Hematopoietic multipotent progenitor cell treated with erythropoietin and hydrocortisone succinate and interleukin-3 and kit ligand, for 15 days (in vitro differentiated cells): ENCODE measurements at places on chromosomes 11 and 22.

DNA sequence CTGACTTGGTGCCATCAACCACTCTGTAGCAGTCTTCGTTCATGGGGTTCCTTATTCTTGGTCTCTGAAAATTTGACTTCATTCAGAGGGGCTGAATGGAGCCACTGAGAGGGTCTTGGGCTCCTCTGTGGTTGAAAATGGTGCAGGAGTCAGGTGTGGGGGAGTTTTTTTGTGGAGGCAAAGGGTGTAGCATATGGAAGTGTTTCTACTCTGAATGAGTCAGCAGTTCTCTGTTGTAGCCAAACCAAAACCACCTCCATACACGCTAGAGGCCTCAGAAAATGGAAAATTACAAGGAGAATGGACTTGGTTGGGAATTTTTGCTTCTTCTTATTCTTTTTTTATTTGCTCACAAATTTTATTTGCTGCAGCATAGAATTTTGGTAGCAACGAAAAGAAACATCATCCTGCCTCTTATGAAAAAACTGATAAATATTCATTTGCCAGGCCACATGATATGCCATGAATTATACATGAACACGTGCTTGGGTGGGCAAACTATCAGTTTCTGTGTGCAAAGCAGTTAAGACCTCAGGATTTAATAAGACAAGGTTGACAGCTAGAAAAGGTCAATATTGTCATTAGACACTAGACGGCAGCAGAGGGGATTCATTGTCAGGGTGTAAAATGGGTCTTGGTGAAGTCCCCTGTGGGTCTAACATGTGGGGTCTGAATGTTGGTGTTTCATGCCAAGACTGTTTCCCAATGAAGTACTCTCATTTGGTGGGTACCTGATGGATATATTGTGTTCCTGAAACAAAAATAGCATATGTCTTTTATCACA is 111.7 kb downstream of the MYO18B start:
- no peak for DNase-seq

GRCh38 chr22:30302810-30303138 is 13.5 kb upstream of the CASTOR1 start:
- no peak for DNase-seq

- no peak for DNase-seq
Measured at GRCh38 chr11:26527685-26528084, 44.4 kb downstream of the MUC15 start.

GRCh38 chr11:113839842-113840241 is 35.5 kb downstream of the USP28 start:
- no peak for DNase-seq

GRCh38 chr22:43293259-43293654 is 49.9 kb downstream of the SCUBE1 start:
- no peak for DNase-seq

DNA sequence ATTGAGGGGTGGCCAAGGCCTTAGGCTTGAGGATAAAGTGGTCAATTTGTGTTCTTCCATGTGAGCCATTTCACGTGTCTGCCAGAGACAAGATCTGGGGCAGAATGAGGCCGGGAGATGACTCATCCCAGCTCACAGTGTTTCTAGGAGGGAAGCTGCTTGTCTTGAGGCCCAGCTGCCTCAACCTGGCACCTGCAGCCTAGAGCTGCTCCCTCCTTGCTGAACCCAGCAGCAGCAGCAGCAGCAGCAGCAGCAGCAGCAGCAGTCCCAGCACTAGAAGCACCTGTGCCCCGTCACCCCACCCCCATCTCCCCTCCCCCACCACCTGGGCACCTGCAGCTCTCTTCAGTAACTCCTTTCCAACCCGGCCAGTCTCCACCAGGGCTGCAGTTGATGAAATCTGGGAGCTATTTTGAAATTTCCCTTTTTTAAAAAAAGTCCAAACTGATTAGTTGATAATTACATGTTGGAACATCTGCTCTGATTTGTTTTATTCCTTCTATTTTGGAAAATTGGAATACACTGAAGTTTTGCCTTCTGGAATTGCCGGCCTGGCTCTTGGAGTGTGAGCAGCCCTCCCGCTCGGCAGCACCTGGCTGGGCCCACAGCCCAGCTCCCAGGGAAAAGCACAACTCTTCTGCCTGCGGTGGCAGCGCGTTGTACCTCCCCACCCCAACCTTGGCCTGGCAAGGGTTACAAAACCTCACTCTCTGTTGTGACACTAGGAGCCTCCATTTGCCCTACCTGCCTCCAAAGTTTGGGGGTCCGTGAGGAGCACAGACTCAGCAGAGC is 143.5 kb downstream of the NXPE2 start:
- DNase-seq, result no peak

GRCh38 chr11:61034111-61034510 is 62.6 kb downstream of the CD6 start:
- DNase-seq, result no peak

- DNase-seq, result no peak
Measured at GRCh38 chr11:117424781-117425180, 97.1 kb downstream of the CEP164 start.

DNA sequence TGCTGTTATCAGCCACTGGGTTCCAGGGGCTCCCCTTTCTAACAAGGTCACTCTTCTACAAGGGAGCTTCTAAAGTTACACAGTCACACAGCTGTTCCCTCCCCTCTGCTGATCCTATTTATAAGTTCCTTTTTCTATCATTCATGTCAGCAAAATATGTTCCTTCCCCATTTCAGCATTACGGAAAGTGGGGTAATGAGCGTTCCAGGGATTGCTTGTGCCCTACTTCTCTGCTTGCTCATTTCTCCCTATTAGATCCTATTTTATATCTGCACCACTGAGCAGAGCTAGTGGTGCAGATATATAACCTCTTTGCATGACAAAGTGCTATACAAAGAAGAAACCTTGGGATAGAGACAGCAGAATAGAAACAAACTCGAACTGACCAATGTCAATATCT is 22.7 kb upstream of the PLEKHB1 start:
- no peak for DNase-seq

- no peak for DNase-seq
Measured at GRCh38 chr11:34641456-34641855, 20.6 kb downstream of the EHF start.

GRCh38 chr22:32542677-32543357 is 68.2 kb downstream of the FBXO7 start:
- no peak for DNase-seq

DNA sequence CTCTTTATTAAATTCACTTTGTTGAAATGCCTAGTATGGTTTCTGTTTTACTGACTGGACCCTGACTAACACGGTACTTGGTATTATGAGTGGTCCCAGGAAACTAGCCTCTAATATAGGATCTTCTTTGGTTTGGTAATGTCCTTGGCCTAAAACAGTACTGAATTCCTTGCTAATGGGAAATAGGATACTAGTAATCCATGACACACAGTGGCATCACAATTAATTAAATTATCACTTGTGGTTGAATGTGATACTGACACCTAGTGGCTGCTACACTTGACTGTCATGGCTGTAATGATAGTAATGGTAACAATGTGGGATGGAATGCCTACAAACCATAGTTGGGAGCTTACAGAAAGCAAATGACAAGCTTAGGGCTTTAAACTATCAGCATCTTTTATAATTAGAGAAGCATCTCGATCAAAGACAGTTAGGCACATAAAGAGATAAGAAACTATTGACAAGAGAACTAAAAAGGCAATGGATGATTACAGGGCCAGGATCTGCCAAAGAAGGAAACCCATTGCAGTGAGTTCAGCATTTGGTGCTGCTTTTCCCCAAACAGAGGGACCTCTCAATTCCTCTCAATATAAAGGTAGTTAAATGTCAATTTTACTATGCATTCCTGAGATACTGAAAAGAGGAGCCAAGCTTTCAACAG is 8.6 kb downstream of the DNHD1 start:
- peak; percentile 64 for DNase-seq

- no peak for DNase-seq
Measured at GRCh38 chr11:134155946-134156865, 67.6 kb downstream of the NCAPD3 start.

DNA sequence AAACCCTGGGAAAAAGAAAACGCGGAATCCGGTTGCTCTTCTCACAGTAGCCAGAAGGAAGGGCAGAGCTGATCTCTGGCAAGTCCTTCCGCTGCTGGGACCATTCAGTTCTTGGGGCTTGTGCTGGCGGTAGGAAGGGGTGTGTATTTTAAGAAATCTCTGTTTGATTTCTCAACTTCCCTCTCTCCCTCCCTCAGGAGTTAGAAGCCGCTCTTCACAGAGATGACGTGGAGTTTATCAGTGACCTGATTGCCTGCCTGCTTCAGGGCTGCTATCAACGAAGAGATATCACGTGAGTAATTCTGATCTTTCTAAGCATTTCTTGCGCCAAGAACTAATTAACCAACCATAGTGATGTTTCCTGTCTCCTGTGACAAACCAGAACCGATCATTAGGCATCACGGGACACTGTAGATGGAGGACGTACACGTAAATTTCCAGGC is 85.9 kb upstream of the SLC25A18 start:
- DNase-seq, result no peak

DNA sequence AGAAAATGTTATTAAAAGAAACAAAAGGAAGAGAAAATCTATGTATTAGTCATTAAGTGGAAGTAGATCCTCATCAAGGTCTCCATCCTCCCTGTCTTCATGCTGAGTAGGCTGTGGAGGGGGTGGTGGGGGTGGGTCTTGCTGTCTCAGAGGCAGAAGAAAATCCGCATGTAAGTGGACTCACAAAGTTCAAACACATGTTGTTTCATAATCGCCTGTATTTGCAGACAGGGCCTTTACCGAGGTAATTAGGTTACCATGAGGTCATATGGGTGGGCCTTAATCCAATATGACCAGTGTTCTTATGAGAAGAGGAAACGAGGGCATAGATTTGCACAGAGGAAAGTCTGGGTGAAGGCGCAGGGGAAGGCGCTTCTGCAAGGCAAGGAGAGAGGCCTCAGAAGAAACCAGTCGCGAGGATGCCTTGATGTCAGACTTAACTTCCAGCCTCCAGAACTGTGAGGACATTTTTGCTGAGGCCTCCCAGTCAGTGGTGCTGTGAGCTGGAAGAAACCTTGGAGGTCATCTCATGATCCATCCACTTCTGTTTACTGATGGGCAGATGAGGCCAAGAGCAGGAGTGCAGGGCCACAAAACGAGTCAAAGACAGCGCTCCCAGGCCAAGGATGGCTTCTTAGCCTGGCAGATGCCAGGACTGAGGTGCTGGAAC is 49.3 kb upstream of the THY1 start:
- DNase-seq, result no peak

GRCh38 chr11:11774928-11775327 is 66.8 kb upstream of the USP47 start:
- no peak for DNase-seq

DNA sequence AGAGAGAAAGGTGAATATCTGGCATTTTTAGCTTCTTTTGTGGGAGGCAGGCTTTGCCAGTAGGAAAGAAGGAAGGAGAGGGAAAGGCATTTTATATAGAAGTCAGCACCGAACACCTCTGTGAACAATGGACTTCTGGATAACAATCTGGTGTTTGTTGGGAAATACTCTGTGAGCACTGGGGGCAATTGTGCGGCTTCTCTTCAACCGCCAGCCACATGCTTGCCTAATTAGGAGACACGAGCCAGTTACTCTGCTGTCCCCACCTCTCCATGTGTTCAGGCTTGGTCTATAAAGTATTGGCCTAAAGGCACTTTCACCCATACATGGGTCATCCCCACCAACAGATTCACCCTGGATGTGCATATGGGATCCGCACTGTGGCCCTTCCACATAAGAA is 523.6 kb downstream of the NTM start:
- DNase-seq, result no peak

DNA sequence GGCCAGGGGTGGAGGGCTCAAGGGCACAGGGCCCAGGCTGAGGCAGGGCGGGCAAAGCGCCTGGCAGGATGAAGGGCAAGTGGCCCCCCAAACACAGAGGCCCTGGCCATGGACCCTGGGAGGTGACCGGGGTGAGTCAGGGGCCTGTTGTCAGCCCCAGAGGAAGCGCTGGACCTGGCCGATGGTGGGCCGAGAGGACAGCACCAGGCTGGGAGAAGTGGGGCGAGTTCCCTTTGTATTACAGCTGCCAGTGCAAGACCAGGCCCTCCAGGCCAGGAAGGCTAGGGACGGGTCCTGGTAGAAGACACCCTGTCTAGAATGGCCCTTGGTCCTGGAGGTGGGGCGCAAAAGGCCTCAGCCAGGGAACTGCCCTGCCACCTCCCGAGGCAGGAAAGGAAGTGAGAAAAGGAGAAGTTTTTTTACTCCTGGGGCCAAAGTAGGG is 12.8 kb downstream of the CXCR5 start:
- no peak for DNase-seq

GRCh38 chr22:49971232-49972162 is 10.9 kb downstream of the PIM3 start:
- peak; percentile 8 for DNase-seq

- DNase-seq, result no peak
Measured at GRCh38 chr22:41482319-41482935, 13.5 kb downstream of the ACO2 start.

GRCh38 chr11:109401545-109401944 is 20.4 kb upstream of the C11orf87 start:
- no peak for DNase-seq

- no peak for DNase-seq
Measured at GRCh38 chr11:119419834-119420492, 3.0 kb downstream of the THY1 start.

GRCh38 chr11:120827820-120828219 is 196.1 kb upstream of the TBCEL start:
- no peak for DNase-seq

DNA sequence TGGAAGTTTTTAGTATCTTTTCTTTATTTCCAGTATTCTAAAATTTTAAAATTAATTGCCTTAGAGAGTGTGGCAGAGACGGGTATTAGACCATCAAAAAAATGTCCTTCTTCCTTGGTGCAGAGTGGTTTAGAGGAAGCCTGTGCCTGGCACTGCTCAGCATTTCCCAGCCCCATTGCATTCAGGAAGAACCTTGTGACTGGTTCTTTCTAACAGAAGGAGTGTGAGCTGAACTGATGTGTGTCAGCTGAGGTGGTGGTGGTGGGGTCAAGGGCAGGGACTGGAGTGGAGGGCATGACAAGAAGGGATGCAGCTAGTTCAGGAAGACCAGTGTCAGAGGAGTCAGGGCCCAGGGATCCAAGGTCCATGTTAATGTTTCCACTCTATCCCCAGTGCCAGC is 58.7 kb upstream of the FDX1 start:
- no peak for DNase-seq

GRCh38 chr11:132008872-132009271 is 638.5 kb downstream of the NTM start:
- no peak for DNase-seq

- no peak for DNase-seq
Measured at GRCh38 chr22:33918676-33919365, 1.5 kb downstream of the LARGE1 start.

DNA sequence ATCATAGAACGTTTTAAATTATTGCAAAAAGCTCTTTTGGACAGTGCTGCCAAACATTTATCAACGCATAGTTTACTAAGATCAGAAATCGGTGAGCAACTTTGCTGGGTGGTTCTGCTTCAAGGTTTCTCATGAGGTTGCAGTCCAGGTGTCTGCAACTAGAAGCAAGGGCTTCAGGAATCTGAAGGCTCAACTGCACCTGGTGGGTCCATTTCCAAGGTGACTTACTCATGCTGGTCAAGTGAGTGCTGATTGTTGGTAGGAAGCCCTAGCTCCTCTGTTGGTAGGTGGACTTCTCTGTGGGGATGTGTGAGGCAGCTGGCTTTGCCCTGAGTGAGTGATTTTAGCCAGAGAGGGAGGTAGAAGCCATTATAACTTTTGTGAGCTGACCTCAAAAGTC is 22.5 kb downstream of the ARHGEF12 start:
- no peak for DNase-seq
